ENCODE measurements at places on chromosomes 6 and 20.

- H3K36me3 ChIP-seq, result peaks cover 5% of the 10 kb centered on the region
- H3K4me1 ChIP-seq, result no peaks in the 10 kb centered on the region
- no peaks in the 10 kb centered on the region for H3K27me3 ChIP-seq
- no peak overlapping the region for H3K4me3 ChIP-seq
- DNase-seq, result no peak
- H3K27ac ChIP-seq, result no peak overlapping the region
Measured at GRCh38 chr20:16363506-16364319, 209.5 kb downstream of the KIF16B start.

- H3K27me3 ChIP-seq, result peaks cover 40% of the 10 kb centered on the region
- no peak overlapping the region for H3K27ac ChIP-seq
- no peak overlapping the region for H3K4me3 ChIP-seq
- no peak for DNase-seq
- H3K4me1 ChIP-seq, result no peaks in the 10 kb centered on the region
- no peaks in the 10 kb centered on the region for H3K36me3 ChIP-seq
Measured at GRCh38 chr20:39109933-39110818, 148.0 kb downstream of the DHX35 start.

GRCh38 chr20:19696620-19697019, 61.4 kb upstream of the RIN2 start:
- H3K27me3 ChIP-seq, result peaks cover 6% of the 10 kb centered on the region
- H3K27ac ChIP-seq, result no peak overlapping the region
- no peaks in the 10 kb centered on the region for H3K36me3 ChIP-seq
- no peak overlapping the region for H3K4me3 ChIP-seq
- no peak for DNase-seq

- H3K4me3 ChIP-seq, result no peak overlapping the region
- no peaks in the 10 kb centered on the region for H3K27me3 ChIP-seq
- peaks cover 11% of the 10 kb centered on the region for H3K36me3 ChIP-seq
- H3K27ac ChIP-seq, result no peak overlapping the region
- no peak for DNase-seq
Measured at GRCh38 chr6:38163186-38164130, 343.9 kb downstream of the ZFAND3 start.

GRCh38 chr6:84663866-84664265, 100.5 kb downstream of the TBX18 start:
- no peak for DNase-seq
- H3K36me3 ChIP-seq, result no peaks in the 10 kb centered on the region
- H3K27me3 ChIP-seq, result no peaks in the 10 kb centered on the region
- no peak overlapping the region for H3K27ac ChIP-seq
- no peak overlapping the region for H3K4me3 ChIP-seq

DNA sequence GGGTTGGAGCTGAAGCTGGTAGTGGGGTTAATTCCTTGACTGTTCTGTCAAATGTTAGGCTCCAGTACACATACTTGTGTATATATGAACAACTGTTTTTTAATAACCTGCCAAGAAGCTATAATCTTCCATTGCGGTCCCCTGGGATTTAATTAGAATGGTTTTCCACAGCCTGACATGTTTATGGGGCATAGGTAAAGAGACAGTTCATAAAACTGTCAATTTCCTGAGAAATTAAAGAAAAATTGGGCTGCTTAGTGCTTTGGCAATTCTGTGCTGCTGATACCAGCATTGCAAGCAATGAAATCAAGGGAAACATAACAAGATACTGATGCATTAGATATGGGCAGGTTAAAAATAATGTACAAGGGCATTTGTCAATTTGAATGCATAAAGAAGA, 314.1 kb upstream of the SLC35B3 start:
- H3K4me3 ChIP-seq, result no peak overlapping the region
- H3K4me1 ChIP-seq, result no peaks in the 10 kb centered on the region
- no peaks in the 10 kb centered on the region for H3K27me3 ChIP-seq
- no peaks in the 10 kb centered on the region for H3K36me3 ChIP-seq
- no peak overlapping the region for H3K27ac ChIP-seq
- DNase-seq, result no peak

Data from activated naive CD8-positive, alpha-beta T cell treated with anti-CD3 and anti-CD28 coated beads, Interleukin-2, amount 50 U/mL, for 24 hours (primary cell).